ENCODE measurements at places on chromosomes 3 and 15.

DNA sequence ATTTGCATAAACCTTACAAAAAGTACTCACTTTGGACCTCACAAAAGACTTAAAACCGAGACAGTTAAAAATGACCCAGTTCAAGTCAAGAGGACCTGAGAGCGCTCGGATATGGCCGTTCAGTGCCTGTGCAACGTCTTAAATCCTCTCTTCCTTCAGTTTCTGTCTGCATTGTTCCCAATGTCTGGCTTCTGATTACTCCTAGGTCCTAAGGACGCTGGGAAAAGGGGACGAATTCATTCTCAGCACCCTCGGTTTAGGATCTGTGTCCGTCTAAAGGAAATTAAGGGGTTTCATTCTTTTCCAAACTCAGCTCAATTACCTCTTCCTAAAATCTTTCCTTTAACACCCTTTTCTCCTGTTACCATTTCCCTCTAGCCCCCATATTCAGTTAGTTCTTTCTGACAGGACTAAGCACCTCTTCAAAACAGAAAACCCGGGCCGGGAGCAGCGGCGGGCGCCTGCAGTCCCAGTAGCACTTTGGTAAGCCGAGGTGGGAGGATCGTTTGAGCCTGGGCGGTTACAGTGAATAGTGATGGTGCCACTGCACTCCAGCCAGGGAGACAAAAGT, 970 bp downstream of the DPPA4 start:
- DNase-seq: no peak

GRCh38 chr3:16478516-16478915, 35.0 kb downstream of the RFTN1 start:
- DNase-seq: no peak

- no peak for DNase-seq
Observed at GRCh38 chr3:48716508-48716981, 476 bp downstream of the IP6K2 start.

- DNase-seq: no peak
Observed at GRCh38 chr15:92906563-92907081, 6.5 kb downstream of the CHD2 start.

DNA sequence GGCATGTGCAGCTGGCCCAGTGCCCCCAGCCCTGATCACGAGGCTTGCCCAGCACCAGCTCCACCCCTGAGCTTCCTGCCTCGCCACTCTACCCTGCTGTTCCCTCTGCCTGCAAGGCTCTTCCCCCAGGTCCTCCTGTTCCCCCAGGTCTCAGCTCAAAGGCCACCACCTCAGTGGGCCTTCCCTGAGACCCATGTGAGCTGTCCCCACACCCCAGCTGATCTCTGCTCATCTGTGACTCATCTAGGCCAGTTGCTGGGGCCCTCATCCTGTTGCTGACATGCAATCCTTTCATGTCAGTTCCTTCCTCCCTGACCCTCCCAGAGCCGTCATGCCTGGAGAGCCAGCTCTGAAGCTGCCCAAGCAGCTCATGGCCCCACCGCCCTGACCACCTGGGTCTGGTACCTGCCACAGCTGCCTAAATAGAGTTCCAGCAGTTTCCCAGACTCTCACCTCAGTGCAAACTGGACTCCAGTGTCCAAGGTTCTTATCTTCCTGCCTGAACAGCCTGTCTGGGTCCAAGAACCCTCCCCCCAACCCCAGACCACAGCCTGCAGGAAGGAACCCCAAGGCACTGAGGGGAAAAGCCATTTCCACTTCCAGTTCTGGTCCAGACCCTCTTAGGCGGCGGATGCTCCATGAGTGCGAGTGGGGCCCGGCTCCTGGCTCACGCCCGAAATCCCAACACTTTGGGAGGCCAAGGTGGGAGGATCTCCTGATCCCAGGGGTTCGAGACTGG, 116.6 kb upstream of the IQSEC1 start:
- DNase-seq: no peak

- DNase-seq: no peak
Observed at GRCh38 chr3:143311096-143311495, 191.5 kb downstream of the CHST2 start.

DNA sequence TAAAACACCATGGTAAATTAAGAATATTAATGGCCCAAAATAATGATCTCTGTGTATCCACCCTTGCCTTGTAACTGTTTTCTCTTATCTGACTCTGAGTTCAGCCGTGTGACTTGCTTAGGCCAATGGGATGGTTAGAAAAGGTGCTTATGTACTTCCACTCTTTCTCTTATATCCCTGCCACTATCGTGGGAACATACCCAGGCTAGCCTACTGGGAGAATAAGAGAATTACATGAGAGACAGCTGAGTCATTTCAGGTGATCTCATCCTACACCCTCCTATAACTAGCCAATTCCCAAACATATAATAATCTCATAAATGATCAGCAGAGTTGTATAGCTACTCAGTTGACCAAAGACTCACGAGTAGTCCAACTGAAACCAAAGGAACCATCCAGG, 98.3 kb upstream of the ABI3BP start:
- no peak for DNase-seq

GRCh38 chr15:43104426-43104825, 1.4 kb downstream of the UBR1 start:
- no peak for DNase-seq

GRCh38 chr15:39471785-39472574, 108.9 kb upstream of the THBS1 start:
- DNase-seq: no peak

DNA sequence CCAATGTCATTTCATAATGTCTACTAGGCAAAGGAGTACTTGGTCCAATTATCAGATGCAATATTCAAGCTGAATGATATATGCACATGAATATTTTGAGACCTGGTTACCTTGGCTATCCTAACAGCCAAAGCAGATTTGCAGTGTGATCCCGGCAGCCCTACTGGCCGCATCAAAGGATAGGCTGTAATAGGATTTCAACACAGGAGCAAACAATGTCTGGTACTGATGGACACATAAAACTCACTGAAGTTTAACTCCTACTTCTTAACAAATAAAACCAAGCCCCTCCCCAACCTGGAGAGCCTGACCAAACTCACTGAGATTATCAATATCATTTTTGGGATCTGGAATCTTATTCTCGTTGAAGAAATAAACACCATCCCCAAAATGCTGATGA, 130.2 kb downstream of the FOXP1 start:
- no peak for DNase-seq

- no peak for DNase-seq
Observed at GRCh38 chr15:42199126-42199525, 9.0 kb downstream of the VPS39 start.

Data from spinal cord (tissue), 10 donors.